ENCODE measurements at places on chromosomes 11 and 22. TPM values are rescaled to one million over a fixed set of nuclear protein-coding genes. Genes with fewer than 3 reads are reported as not detected.

- DNase-seq = no peak
Measured at GRCh38 chr11:60867871-60868681, 734 bp downstream of the ZP1 start.

- no peak for DNase-seq
Measured at GRCh38 chr22:20430720-20431510, 6.7 kb downstream of the SCARF2 start.

The KDM4D gene
- 2.2 TPM for polyA plus RNA-seq

GRCh38 chr11:452203-452744 is 2.2 kb downstream of the PTDSS2 start:
- DNase-seq = no peak

DNA sequence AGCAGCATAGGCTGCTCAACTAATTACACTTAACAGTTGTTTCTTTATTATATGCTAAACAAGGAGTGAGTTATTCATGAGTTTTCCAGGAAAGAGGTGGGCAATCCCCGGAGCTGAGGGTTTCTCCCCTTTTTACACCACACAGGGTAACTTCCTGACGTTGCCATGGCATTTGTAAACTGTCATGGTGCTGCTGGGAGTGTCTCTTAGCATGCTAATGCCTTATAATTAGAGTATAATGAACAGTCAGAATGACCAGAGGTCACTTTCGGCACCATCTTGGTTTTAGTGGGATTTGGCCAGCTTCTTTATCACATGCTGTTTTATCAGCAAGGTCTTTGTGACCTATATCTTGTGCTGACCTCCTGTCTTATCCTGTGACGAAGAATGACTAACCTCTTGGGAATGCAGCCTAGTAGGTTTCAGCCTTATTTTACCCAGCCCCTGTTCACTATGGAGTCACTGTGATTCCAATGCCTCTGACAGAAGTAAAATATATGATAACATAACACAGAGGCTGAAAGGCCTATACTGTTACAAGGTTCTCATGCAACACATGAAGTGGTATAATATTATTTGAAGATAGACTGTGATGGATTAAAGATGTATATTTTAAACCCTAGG is 41.3 kb upstream of the RDX start:
- DNase-seq = no peak

- no peak for DNase-seq
Measured at GRCh38 chr11:28539239-28540030, 431.2 kb downstream of the METTL15 start.

The HINFP gene
- polyA plus RNA-seq = 43.3 TPM

- no peak for DNase-seq
Measured at GRCh38 chr11:69308491-69308911, 14.5 kb downstream of the MYEOV start.

DNA sequence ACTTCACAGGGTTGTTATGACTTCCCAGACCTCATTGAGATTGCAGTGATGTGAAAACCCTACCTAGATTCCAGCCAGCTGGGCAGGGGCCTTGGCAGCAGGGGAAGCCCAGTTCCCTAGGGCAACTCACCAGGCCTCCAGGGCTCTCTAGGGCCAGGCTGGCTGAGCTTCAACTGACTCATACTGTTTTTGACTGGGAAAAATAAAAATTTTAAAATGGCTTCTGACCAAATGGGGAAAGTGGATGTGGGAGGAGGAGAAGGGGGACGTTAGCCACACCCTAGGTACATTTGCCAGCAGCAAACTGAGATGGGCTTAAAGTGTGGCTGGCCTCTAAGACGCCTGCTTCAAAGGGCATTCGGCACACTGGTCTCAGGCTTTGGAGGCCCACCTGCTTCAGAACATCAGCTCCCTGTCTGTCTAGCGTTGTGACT is 39.0 kb downstream of the BMAL1 start:
- no peak for DNase-seq

The F2 gene
- polyA plus RNA-seq = 0.68 TPM

The TEX54 gene
- not detected for polyA plus RNA-seq

The GLYAT gene
- 151 TPM for polyA plus RNA-seq

GRCh38 chr11:71209181-71209580 is 43.2 kb downstream of the SHANK2 start:
- DNase-seq = no peak

The CNGA4 gene
- 1.1 TPM for polyA plus RNA-seq

- DNase-seq = no peak
Measured at GRCh38 chr11:3894128-3894731, 38.8 kb downstream of the STIM1 start.

GRCh38 chr11:94494126-94494680 is 419 bp downstream of the ANKRD49 start:
- no peak for DNase-seq

The A4GALT gene
- 16.8 TPM for polyA plus RNA-seq

The RASL10A gene
- polyA plus RNA-seq = 0.40 TPM

DNA sequence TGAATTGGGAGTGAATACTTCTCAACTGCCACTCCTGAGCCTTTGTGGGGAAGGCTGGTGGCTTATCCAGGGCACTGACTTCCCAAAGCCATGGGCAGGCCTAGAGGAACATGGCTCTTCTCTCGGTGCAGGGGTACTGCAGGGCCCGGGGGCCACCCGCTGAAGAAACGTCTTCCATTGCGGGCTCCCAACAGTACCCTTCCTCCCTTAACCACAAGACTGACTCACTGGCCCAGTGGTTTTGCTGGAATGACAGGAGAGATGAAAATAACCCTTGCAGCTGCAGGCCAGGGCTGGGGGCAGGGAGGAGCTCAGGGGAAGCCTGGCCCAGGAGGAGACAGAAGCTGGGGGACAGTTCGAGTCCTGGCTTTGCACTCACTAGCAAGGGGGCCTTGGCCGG is 13.5 kb downstream of the TXN2 start:
- no peak for DNase-seq

The STARD10 gene
- polyA plus RNA-seq = 66.4 TPM

DNA sequence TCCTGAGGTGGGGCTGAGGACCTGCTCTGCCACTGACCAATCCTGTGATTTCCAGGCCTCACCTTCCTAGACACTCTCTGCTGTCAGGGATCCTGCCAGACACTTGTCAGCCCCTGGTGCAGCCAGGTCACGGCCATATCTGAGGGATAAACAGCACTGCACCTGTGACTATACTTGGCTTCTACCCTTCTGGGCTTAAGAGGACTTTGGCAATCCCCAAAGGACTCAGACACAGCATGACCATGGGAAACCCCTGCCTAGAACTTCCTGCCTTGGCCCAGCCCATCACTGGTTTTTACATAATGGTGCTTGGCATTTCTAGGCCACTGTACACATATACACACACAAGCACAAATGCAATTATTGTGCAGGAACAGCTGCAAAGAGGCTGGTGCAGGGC is 11.6 kb upstream of the OLFML1 start:
- DNase-seq = no peak

The APOBEC3C gene
- 8.9 TPM for polyA plus RNA-seq

DNA sequence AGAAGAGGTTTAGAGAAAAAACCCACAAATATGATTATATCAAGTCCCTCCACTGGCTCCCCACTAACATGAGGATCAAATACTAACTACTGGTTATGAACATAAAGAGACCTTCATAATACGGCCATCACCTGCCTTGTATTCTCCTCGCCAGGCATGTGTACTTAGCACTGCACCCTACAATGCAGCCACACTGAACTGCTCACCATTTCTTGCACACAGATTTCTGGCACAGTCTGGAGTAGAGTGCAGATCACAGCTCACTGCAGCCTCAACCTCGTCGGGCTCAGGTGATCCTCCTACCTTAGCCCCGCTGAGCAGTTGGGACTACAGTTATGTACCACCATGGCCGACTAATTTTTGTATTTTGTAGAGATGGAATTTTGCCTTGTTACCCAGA is 13.1 kb downstream of the OSBP start:
- no peak for DNase-seq

The SLC1A2 gene
- polyA plus RNA-seq = 0.47 TPM

DNA sequence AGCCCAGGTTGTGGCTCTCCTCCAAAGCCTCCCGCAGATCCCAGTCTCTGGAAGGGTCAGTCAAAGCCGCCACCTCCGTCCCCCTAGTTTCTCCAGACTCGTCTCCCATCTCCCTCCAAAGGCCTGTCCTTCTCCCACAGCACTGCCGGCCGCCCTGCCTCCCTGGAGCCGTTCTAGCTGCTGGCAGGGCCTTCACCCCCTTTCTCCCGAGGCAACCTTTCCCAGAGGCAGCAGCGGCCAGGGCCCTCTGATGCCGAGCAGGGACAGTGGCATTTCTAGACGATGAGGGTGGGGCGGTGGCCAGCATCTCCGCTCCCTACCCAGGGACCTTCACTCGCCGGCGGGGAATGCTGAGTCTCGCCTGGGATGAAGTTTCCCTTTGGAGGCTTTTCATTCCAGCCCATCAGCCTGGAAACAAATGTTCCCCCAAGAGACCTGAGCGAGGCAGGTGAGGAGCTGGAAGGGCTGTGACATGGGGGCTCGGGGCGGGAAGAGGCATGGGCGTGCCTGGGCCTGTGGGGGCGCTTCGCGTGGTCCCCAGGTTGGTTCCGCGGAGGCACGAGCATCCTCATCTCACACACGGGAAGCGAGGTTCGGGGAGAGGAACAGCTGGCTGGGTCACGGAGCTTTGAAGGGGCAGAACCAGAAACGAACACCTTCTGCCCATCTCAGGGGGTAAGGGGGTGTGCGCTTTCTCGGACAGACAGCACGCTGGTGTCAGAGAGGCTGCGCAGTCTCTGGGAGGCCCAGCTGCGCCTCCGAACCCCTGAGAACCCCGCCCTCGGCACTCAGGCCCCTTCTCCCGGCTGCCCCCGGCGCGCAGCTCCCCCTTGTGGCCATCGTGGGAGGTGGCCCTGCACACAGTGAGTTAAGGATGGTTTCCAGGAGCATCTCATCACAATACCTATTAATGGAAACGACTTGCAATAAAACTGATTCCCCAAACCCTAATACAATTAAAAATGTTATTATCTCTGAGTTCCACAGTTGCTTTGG is 18.1 kb upstream of the KLHL35 start:
- DNase-seq = no peak

- no peak for DNase-seq
Measured at GRCh38 chr22:35217527-35217926, 39.8 kb upstream of the HMGXB4 start.

GRCh38 chr22:40491990-40492631 is 121.7 kb downstream of the SGSM3 start:
- no peak for DNase-seq

The GAB4 gene
- not detected for polyA plus RNA-seq

All from left kidney (tissue), 8 donors.